Mammary microvascular endothelial cell (primary cell): ENCODE measurements at places on chromosomes 6 and 20. TPM values are rescaled to one million over a fixed set of nuclear protein-coding genes. Genes with fewer than 3 reads are reported as not detected.

Gene TNFAIP3
- total RNA-seq, result 7.6 and 8.2 TPM in 2 replicates

Gene BMP7
- not detected in 2 replicates for total RNA-seq

Gene IPCEF1
- total RNA-seq, result 0.20 and 0.34 TPM in 2 replicates

Gene PHIP
- 12.6 and 12.7 TPM in 2 replicates for total RNA-seq

Gene RAMACL
- 0.20 TPM in 2 replicates for total RNA-seq

Gene SNAP91
- total RNA-seq, result 0.15 TPM in 1 of 2 replicates, not detected in the other

Gene ENPP1
- total RNA-seq, result 0.64 and 1.9 TPM in 2 replicates
